Right renal cortex interstitium (tissue), 3 donors: ENCODE measurements at places on chromosomes 16 and 17.

- no peak for DNase-seq
Measured at GRCh38 chr17:75594499-75595283, 7.1 kb downstream of the MYO15B start.

- no peak for DNase-seq
Measured at GRCh38 chr16:12296991-12297390, 320.5 kb downstream of the SNX29 start.

- DNase-seq: no peak
Measured at GRCh38 chr17:75557075-75557851, 30.3 kb upstream of the MYO15B start.

DNA sequence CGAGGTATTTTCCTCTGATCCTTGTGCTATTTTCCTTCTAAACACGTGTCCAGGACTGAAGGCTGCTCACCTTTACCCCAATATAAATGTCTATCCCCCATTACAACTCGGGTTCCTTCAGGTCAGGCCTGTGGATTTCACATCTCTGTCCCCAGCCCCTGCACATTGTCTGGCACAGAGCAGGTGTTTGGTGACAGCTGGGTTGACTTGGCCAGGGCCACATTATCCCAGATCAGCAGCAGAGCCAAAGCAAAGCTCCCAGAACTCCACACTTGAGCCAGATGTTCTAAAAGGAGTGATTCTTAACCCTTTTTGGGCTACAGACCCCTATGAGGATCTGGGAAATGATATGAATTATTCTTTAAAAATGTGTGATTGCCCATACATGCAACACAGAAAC lies 18.0 kb upstream of the SPATA32 start:
- DNase-seq: no peak

- DNase-seq: no peak
Measured at GRCh38 chr17:80737106-80738019, 192.7 kb downstream of the RPTOR start.

DNA sequence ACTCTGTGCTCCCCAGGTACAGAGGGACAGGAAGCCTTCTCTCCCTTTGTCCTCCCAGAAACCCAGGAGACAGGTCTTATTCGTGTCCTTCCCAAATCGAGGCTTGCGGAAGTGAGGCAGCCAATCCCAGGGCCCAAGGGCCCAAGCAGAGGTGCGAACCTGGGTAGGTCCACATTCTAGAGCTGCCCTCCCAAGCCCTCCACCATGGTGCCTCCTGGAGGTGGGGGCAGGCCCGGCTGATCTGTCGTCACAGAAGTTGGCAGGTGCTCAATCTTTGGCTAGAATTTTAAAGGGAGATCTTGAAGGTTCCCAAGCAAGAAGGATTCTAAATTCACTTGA lies 21.5 kb downstream of the MRC2 start:
- no peak for DNase-seq

GRCh38 chr17:80254396-80255251 lies 6.0 kb upstream of the RNF213 start:
- no peak for DNase-seq

- DNase-seq: no peak
Measured at GRCh38 chr16:13896543-13897182, 23.3 kb upstream of the ERCC4 start.

DNA sequence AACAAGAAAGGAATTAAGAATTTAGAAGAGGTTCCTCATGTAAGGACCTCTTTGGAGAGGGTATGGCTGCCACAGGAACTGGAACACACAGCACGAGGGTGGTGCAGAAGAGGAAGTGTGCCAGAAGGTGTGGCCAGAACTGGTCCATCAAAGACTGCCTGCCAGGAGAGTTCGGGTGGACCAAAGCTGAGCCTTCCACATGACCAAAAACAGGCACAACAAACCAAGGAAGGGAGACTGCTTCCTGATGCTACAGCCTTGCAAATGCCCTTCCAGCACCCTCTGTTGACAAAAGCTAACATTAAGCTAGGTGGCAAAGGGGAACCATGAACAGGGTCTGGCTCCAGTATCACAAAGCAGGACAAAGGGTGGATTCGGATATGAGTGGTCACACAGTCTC lies 125.8 kb upstream of the TMEM97 start:
- DNase-seq: no peak

- DNase-seq: no peak
Measured at GRCh38 chr17:81178136-81179091, 12.4 kb upstream of the AATK start.

DNA sequence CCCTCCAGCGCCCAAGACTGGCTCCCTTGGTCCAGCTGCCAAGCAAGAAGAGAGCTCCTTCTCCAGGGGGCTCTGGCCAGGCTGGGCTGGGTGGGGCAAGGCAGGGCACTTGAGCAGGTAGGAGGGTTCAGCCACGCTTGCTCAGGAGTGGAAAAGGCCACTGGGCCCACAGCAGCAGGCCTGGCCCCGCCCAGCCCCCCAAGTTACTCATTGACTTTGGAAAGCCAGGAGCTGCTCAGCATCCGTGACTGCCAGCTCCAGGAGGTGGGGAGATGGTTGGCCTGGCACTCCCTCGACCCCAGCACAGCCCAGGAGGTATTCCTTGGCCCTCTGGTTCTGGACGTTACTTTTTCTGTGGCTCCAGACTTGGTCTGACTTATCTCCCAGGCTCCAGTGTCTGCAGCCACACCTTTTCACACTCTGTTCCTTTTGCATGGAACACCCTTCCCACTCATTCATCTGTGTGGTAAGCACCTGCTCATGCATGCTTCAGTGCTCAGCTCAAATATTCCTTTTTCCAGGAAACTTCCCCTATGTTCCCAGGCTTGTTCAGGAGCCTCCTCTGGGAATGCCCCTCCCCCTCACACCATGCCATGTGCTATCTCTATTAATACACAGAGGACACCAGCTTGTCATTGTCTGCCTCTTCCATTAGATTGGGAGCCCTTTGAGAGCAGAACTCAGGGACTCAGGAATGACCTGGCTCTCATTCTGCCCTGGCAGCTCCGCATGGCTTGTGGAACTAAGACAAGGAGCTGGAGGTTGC lies at the start of gene CDH16:
CDH16 (minus strand) TSS at position 83 of the 766 bp plus-strand sequence. CDS start 820 bp downstream, outside the sequence.
- no peak for DNase-seq

GRCh38 chr17:7834542-7834956 lies 532 bp downstream of the KDM6B start:
- no peak for DNase-seq

GRCh38 chr16:72596373-72596772 lies 424.4 kb upstream of the PMFBP1 start:
- DNase-seq: no peak

DNA sequence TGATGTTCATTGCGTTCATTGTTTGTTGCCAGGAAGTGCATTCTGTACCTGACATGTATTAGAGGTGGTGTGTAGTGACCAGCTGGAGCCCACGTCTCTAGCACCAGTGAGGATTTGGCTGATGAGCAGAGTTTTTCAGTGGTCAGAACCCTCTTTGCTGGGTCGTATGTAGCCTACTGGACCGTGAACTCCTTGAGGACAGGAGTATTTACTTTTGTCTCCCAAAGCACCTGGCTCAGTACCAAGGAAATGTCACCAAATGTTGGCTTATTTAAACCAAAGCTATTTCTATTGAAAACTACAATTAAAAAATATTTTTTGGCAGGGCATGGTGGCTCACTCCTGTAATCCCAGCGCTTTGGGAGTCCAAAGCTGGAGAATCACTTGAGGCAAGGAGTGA lies 262.7 kb downstream of the SNX29 start:
- no peak for DNase-seq

GRCh38 chr16:48212033-48212432 lies 32.1 kb upstream of the LONP2 start:
- no peak for DNase-seq

DNA sequence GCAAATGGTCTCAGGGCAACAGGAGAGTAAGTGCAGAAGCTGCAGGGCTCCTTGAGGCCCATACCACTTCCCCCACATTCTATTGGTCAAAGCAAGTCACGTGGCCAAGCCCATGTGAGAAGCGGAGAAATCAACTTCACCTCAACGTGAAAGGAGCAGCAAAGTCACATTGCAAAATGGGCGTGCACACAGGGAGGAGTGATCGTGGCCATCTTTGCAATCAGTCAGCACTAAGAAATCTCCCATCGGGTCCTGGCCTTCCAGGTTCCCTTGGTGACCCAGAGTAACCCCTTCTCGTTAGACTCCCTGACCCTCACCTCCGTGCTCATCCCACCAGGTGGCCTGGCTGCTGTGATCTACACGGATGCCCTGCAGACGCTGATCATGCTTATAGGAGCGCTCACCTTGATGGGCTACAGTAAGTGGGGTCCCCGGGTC lies 38.0 kb downstream of the SLC5A11 start:
- no peak for DNase-seq

GRCh38 chr16:12685806-12686205 lies 117.9 kb downstream of the CPPED1 start:
- DNase-seq: no peak

GRCh38 chr16:27083861-27084261 lies 17.1 kb downstream of the C16orf82 start:
- DNase-seq: no peak

DNA sequence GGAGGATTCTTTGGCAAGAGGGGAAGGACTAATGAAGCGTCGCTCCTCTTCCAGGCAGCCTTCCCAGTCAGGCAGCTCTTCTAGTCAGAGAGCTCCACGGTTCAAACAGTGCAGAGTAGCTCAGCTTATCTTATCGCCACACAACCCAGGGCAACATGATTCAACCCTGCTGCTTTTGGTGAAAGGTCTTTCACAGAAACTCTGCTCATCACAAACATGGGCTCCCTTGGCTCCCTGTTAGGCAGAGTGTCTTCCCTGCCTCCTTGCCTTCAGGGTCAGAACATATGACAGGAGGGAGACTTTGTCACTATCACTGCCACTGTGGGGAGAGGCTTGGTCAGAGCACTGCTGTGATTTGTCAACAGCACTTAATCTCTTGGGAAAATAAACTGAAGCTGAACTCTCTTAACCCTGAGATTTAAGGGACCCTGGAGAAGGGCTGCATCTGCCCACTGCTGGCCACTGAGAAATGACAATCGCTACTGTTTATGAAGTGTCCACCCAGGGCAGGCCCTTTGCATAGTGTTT lies 6.9 kb upstream of the SLC13A2 start:
- DNase-seq: no peak
